ENCODE measurements at places on chromosomes 12 and 14.

DNA sequence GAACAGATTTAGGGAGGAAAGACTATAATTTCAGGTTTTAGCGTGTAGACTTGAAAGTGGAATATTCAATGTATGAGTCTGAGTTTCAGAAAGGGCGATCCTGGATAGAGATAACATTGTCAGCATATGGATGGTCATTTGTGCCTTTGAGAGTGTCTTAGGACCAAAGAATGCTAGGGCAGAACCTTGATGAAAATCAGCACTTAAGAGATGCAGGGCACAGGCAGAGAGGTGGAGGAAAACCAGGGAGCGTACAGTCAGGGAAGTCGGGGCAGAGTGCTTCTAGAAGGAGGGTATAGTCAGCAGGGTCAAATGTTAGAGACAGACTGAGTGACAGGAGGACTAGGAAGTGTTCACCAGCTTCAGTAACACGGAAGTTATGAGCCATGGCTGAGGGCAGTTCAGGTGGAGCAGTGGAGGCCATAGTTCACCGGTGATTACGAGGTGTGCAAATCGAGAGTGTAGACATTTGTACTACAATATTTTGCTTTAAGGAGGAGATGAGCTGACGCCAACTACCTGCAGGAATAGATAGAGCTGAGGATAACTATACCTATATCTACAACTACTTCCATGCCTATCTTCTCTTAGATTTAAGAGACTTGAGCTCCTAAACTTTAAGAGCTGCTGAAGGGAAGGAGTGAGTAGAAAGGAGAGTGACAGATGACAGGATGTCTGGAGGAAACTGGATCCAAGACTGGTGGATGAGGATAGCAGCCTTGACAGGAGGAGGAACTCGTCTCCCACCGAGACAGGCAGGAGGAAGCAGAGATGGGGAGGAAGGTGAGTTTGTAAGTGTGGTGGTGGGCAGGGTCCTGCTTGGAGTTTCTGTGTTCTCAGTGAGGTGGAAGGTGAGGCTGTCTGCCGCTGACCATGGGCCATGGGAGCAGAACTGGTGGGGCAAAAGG, 6.5 kb downstream of the CBLN3 start:
- no peak for DNase-seq

DNA sequence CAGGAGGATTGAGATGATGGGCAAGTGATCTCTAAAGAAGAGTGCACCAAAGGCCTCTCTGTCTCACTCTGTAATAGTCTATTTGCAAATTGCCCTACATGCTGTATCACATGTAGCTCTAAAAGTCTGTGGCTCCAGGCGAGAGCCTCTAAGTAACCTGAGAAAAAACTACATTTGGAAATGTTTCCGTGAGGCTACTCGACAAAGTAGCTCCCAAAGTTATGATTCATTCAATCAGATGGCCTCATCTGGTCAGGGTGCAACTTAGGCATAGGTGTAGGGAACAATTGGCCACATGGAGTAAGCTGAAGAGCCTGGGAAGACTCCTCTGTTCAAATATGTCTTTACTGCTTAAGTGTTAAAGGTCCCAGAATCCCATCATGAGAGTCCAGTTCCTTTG, 155.4 kb upstream of the PLEKHG7 start:
- DNase-seq, result no peak

DNA sequence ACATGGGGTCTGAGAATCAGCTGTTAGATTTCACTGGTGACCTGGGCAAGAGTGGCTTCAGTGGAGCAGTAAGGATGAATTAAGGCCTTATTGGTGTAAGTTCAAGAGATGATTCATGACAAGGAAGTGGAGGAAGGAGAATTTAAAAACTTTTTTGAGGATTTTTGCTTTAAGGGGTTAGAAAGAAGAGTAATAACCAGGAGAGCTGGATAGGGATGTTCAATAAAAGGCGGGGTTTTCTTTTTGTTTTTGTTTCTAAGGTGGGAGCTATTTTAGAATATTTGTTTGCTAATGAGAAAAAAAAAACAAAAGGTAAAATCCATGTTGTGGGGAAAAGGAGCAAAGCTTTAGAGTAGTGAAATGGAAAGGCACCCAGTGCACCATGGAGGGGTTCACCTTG, 15.2 kb upstream of the TUBA1B start:
- DNase-seq, result no peak

DNA sequence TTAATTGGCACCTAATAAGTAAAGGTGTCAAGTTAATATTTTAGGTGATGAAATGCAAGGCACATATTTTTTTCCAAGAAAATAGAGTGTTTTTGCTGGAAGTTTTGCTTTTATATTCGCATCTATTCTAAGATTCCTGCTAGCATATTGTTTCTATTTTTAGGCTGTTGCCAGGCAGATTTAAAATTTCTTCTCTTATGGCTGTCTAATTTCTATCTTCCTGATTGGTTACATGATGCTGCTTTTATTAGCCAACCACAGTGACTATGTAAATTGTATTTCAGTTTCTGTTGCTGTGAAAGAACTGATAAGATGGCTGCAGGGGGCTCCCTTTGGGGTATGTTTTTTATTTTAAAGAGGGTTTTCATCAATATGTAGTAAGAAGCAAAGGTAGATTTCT, 42.7 kb downstream of the ATF7IP start:
- DNase-seq, result no peak

- DNase-seq, result no peak
These were observed 55.8 kb downstream of the SRRM4 start for GRCh38 chr12:119036878-119037825.

GRCh38 chr12:82832096-82832495, 145.4 kb downstream of the TMTC2 start:
- DNase-seq, result no peak

DNA sequence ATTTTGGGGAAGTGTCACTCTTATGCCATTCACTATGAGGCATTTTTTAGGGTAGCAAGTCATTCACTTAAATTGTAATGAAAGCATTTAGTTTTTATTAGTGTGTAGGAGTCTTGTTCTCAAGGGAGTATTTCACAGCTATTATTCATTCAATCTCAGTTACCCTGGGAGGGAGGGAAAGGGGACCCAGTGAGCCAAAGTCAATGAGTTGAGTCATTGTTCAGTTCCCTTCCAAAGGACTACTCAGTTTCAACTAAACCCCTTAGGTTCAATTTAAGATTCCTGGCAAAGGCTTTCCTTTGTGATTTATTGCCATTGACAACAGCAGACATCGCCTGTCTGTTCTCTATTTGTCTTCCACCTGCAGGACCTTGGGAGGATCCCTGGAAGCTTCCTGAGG, 29.3 kb upstream of the RASSF8 start:
- no peak for DNase-seq

- DNase-seq, result no peak
These were observed 123.5 kb downstream of the RIMBP2 start for GRCh38 chr12:130592641-130593040.

- DNase-seq, result no peak
These were observed 47.3 kb downstream of the PTPN11 start for GRCh38 chr12:112466011-112466422.

DNA sequence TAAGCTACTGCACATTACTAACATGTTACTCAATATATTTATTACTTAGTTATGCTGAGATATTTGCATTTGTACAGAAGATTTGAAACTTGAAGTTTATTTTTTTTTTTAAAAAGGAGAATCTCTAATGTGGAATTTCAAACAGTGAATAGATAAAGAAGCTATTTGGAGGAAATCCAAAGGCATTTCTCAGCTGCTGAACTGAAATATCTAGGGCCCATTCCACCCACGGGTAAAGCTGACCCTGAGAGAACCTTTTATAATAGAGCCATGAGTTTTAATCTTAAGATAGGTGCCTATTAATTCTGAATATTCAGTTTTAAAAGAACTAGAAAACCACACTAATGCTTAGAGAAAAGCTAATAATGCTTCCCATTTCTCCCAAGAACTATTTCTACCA, 225.4 kb upstream of the CAND1 start:
- no peak for DNase-seq

GRCh38 chr12:6824085-6824775, 2.6 kb downstream of the GPR162 start:
- DNase-seq, result no peak

DNA sequence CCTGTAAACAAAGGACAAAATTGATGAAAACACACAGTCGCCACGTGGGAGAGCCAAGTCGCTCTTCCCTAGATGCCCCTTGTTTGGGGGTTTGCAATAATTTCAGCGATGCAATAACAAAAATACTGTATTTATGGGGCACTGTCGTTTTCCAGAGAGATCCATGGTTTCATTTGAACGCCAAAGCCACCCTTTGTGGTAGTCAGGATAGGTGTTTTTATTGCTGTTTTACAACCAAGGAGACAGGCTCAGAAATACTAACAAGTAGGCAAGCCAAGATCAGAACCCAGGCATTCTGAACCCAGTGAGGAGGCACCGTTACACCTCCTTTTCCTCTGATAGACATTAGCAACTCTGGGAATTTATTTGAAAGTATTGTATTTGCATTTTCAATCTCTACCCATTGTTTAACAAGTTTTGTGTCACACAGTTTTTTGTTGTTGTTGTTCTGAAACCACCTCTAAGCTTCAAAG, 831 bp upstream of the BTBD7 start:
- DNase-seq, result no peak

Measured in T-helper 17 cell (primary cell).